ENCODE measurements at places on chromosomes 2 and 18. TPM values are rescaled to one million over a fixed set of nuclear protein-coding genes. Genes with fewer than 3 reads are reported as not detected.

- no peaks in the 10 kb centered on the region for H3K4me1 ChIP-seq
- no peak for DNase-seq
- no peak overlapping the region for H3K27ac ChIP-seq
- H3K4me3 ChIP-seq, result no peak overlapping the region
- H3K36me3 ChIP-seq, result no peaks in the 10 kb centered on the region
Observed at GRCh38 chr2:14157816-14158215, 474.7 kb upstream of the LRATD1 start.

DNA sequence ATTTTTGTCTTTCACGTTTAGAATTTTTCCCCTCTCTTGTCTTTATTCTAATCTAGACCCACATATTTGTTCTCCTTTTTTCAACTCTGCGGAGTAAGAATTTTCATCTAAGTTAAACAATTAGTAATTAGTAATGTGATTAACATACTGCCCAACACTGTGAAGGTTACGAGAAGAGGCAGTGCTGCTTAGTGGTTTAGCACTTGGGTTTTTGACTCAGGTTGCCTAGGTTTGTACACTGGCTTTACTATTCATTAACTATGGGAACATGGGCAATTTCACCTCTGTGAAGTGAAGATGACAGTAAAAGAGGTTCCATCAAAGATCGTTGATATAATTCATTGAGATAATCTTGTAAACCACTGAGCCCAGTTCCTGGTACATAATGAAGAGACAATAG, 82.2 kb upstream of the PNPT1 start:
- H3K27ac ChIP-seq, result no peak overlapping the region
- H3K27me3 ChIP-seq, result no peaks in the 10 kb centered on the region
- no peak for DNase-seq
- H3K4me1 ChIP-seq, result no peaks in the 10 kb centered on the region

DNA sequence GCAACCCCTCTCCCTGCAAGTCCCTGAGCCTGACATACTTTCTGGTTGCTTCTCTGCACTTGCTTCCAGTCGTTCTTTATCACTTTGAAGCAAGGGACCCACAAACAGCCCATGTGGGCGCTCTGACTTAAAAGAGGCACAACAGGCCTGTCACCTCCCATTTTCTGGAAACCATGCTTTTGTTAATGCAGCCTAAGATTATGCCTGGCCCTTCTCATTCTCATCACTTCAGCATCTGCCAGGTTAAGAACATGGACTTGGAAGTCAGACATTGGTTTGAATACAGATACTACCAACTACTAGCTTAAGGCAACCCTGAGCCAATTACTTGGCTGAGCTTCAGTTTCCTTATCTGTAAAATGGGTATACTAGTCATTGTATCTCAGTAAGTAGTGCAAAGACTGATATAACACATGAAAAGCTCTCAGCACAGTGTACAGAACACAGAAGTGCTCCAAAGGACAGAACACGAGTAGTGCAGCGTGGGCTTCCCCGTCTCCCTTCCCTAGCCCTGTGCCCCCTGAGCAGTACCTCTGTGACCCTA, 141.4 kb downstream of the TNS1 start:
- no peak overlapping the region for H3K4me3 ChIP-seq
- no peak for DNase-seq

Gene RNU2-63P
- total RNA-seq, result 13.1 TPM

Gene CFC1
- total RNA-seq, result not detected
